ENCODE measurements at places on chromosomes 12 and 14.

GRCh38 chr12:66587912-66588311 lies 91.0 kb downstream of the GRIP1 start:
- no peak for DNase-seq

- no peak for DNase-seq
These were observed 395.5 kb downstream of the LRFN5 start for GRCh38 chr14:42002141-42002540.

DNA sequence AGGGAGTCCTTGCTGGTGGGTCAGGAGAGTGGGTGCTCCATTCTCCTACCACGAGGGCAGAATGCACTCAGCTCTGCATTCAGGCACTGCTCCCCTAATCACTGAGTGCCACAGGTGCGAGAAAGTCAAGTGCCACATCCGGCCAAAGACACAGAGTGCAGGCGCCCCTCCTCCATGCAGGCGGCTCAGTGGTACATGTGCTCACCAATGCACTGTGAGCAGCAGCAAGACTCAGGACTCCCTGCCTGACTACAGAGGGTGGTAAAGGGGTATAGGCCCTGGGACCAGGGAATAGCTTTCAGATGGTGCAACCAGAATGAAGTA lies 32.9 kb downstream of the ZFYVE21 start:
- DNase-seq, result no peak

GRCh38 chr12:125944446-125944845 lies 879.2 kb downstream of the AACS start:
- DNase-seq, result no peak

DNA sequence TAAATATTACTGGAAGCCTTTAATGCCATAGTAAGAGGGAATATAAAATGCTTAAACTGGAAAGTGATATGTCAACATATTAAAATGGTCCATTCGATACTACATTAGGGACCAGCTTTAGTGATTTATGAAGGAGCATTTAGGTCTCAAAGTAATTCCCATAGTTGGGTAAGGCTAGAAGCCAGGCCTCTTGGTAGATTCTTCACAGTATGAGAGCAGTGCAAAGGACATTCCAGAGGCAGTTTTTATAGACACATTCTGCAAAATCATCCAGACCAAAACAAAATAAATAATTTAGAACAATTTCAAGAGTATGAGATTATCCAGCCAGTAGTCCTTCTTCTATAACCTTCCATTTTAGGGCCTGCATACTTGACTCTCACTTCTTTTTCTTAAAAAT lies 142.6 kb upstream of the PDZRN4 start:
- DNase-seq, result no peak
